ENCODE measurements at places on chromosomes 12 and 14.

- no peak for DNase-seq
Measured at GRCh38 chr14:88264116-88264515, 59.0 kb downstream of the KCNK10 start.

DNA sequence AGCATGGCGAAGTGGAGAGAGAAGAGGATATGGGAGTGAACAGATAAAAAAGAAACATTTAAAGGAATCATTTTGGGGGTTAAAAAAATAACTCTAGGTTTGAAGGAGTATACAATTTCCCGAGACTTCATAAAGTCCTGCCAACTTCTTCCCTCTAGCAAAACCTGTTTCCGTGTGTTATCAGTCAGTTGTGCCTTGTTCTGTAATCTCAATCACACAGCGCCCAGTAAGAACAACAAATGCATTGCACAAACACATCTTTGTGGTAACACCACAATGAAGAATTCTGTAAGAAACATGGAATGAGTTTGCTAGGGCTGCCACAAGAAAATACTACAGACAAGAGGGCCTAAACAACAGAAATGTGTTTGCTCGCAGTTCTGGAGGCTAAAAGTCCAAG, 144.7 kb upstream of the FUT8 start:
- no peak for DNase-seq

DNA sequence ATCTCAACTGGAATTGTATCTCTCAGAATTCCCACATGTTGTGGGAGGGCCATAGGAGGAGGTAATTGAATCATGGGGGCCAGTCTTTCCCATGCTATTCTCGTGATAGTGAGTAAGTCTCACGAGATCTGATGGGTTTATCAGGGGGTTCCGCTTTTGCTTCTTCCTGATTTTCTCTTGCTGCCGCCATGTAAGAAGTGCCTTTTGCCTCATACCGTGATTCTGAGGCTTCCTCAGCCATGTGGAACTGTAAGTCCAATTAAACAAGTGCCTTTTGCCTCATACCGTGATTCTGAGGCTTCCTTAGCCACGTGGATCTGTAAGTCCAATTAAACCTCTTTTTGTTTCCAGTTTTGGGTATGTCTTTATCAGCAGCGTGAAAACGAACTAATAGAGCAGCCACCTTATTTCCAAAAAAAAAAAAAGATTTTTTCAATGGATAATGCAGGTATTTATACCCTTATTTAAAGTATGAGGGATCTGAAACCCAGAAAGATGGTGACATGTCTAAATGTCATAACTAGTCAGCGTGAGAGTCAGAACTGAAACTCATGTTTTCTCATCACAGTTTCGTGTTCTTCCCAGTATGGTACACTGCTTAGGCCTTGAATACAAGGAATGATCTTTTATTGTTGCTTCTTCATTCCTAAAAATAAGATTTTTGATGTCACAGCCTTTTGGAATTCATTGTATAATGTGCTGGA, 89.6 kb downstream of the ERC1 start:
- DNase-seq, result no peak

GRCh38 chr12:2961705-2962104, 2.5 kb downstream of the TEAD4 start:
- no peak for DNase-seq

DNA sequence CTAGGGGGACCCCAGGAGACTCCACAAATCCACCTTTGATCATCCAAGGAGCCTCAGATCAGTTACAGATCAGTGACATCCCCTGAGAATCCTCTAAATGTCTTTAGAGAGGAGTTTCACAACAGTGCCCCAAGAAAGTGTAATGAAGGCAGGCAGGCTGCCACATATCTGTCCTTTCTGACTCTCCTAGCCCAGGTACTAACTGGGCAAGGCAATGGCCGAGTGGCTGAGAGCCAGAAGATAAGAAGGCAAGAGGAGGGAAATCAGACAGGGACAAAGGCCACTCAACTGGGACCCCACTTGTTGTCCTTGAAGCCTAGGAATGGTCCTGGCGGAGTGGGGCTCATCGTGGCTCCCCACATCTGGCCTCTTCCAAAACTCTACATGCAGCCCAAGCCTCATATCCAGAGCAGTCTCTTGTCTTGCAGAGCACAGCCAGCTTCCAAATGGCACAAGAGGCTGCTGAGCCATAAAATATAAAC, 11.6 kb downstream of the ACTN1 start:
- DNase-seq, result no peak

DNA sequence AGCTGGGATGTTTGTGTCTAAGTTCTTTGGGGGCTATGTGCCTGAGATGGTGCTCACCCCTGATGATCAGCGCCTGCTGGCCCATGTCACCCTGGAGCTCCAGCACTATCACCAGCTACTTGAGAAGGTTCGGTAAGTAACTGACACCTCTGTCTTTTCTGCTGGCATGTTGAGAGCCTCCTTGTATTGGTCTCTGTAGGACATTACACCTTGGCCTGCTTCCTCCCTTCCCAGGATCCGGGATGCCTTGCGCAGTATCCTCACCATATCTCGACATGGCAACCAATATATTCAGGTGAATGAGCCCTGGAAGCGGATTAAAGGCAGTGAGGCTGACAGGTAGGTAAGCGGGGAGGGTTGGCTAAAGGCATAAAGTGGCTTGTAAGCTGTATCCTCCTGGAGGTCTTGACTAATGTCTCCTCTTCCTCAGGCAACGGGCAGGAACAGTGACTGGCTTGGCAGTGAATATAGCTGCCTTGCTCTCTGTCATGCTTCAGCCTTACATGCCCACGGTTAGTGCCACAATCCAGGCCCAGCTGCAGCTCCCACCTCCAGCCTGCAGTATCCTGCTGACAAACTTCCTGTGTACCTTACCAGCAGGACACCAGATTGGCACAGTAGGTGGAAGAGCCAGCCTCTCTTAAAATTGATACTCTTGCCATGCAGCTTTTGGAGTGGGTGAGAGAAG, 5.5 kb downstream of the DDIT3 start:
- no peak for DNase-seq

- DNase-seq, result no peak
Measured at GRCh38 chr14:65301862-65302539, 110.5 kb upstream of the FUT8 start.

DNA sequence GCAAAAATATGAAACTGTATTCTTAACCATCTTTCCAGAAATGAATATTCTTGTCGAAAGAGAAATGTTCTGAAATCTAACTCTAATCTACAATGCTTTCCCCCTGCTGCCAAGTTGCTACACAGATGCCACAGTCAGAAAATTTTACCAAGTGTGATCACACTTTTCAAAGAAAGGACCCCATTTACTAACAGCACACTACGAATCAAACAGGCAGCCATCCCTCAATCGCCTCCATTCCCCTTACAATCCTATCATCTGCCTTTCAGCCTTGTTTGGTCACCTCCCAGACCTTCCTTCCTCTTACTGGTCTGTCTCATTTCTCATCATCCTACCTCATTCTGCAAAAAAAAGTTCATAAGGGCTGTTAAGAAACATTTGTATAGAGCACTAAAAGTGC, 190.1 kb downstream of the MED13L start:
- no peak for DNase-seq

- DNase-seq, result no peak
Measured at GRCh38 chr14:29645117-29645516, 282.5 kb downstream of the PRKD1 start.

- no peak for DNase-seq
Measured at GRCh38 chr14:75461303-75461702, 33.5 kb downstream of the JDP2 start.

GRCh38 chr12:112176321-112177010, 51.1 kb downstream of the TRAFD1 start:
- no peak for DNase-seq

DNA sequence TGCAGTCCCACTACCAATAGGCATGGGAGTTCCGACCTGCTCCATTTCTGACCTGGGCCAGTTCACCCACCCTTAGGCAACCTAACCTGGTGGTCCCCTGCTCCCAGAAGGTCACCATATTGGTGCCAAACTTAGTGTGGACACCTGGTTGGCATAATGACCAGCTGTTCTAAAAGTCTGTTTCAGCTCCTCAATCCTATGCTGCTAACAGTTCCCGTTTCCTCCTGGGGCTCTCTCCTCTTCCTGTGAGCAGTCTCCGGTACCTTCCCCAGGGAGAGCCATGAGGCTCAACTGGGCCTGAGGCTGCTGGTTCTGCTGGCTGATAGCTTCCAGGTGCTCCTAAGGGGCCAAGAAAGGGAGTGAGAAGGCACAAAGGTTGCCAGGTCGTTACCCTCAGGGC, 15.9 kb upstream of the BLTP3B start:
- no peak for DNase-seq

DNA sequence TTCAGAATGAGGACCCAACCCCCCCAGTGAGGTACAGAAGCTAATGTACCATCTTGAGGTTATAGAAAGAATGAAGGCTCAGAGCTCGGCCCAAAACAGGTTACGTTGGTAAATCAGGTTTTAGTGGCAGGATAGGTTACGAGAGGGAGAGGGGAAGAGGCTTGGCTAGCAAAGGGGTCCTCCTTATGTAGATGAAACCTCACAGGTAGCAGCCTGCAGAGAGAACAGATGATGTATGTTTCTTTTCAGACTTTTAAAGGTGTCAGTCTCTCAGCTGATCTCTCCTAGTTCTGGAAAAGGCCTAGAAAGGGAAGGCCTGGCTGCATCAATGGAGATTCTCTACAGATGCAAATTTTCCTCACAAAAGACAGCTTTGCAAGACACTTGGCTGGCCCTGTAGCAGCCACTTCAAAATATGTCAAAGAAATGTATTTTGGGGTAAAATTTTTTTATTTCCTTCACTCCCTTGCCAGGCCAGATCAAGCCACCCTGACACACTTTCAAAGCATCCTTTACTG, 71.7 kb upstream of the CPSF6 start:
- DNase-seq, result no peak

DNA sequence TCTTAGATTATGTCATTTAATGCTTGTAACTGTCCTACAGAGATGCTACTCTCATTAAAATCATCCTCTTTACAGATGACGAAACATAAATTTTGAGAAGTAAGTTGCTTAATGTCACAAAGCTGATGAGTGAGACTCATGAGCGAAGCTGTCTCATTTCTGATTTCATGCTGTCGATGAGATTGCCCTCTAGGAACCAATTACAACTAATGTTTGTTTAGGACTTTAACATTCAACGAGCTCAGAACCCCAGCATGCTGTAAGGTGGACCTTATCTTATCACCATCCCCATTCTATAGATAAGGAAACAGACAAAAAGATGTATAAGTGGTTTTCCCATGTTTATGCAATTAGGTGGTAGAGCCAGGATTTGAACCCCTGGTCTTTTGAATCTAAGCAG, 23.1 kb downstream of the BHLHE41 start:
- no peak for DNase-seq

- DNase-seq, result no peak
Measured at GRCh38 chr14:99702115-99702514, 18.0 kb downstream of the CYP46A1 start.

- DNase-seq, result no peak
Measured at GRCh38 chr12:8554451-8555195, 13.9 kb upstream of the CLEC4E start.

GRCh38 chr12:47965581-47965980, 2.2 kb downstream of the TMEM106C start:
- DNase-seq, result no peak

- DNase-seq, result no peak
Measured at GRCh38 chr12:57757771-57758170, 2.9 kb downstream of the MARCHF9 start.

DNA sequence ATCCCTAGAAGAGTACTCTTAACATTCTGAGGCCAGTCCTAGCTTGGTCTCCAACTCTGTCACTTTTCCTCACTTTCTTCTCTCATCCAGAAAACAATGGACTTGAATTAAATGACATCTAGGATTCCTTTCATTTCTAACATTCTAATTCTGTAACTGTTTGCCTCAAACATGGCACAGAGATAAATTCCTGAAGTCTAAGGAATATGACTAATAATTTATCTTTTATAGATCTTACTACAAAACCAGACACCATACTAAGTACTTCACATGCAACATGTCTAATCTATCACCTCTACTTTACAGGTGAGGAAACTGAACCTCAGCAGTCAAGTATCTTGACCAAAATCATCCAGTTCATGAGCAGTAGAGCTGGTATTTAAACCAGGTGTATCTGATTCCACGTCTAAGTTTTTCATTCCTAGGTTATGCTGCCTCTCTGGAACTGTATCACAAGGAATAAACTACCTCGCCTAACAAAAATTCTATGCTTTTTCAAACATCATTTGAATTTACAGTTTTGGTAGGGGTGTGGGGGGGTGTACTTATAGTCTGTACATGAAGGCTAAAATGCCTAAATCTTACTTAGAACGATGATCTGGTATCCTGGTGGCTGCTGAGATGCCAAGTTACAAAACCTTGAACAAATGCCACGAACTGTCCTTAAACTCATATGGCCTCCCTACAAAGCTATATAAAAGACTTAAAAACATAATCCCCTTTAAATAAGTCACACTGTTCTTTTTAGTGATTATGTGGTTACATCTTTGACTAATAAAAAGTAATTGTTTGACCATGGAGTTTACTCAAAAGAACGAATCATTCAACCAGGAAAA, 41.6 kb downstream of the ATXN2 start:
- no peak for DNase-seq

GRCh38 chr12:49880756-49881414, 22.8 kb downstream of the FAIM2 start:
- DNase-seq, result no peak

- DNase-seq, result no peak
Measured at GRCh38 chr12:77685112-77685511, 145.6 kb upstream of the NAV3 start.

Measured in stimulated activated CD8-positive, alpha-beta memory T cell treated with anti-CD3 and anti-CD28 coated beads, Interleukin-4, amount 100 ng/mL, for 1 hour (primary cell).